ENCODE measurements at places on chromosomes 2 and 18. TPM values are rescaled to one million over a fixed set of nuclear protein-coding genes. Genes with fewer than 3 reads are reported as not detected.

- no peak for DNase-seq
These were observed 34.8 kb upstream of the SP5 start for GRCh38 chr2:170680172-170680941.

GRCh38 chr2:129915303-129915840 lies 64.1 kb upstream of the RAB6C start:
- peak; percentile 49 for DNase-seq

GRCh38 chr2:171173087-171173486 lies 12.4 kb upstream of the TLK1 start:
- no peak for DNase-seq

DNA sequence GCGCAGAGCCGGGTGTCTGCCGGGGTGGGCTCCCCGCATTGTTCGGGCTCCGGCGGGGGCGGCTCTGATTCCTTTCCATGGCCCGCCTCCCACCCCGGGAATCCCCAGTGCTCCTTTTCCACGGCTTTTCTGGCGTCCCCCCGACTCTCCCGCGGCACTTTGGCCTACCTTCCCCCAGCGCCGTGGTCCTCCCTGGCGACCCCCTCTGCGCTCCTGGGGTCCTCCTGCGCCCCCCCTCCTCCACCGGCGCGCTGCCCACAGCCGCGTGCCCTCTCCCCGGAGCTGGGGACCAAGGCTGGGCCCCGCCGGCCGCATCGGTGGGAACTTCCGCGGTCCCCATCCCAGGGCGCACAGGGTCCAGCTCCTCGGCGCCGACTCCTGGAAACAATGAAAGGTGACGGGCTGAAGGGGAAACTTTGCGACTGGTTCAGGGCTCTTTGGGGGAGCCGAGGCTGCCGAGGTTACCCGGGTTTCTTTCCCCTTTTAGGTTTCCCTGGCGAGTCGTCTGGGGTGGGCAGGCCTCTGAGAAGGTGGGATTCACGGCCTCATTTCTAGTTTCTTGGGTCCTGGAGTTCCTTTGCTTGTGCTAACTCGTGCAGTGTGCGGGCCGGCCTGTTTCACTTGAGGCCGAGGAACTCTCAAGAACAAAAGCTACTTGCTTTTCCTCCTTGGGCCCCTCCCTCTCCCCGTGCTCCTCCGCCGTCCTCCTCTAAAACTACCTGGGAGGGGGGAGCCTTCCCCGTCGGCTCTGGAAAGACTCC lies 2.2 kb downstream of the TGIF1 start:
- no peak for DNase-seq

GRCh38 chr2:73892631-73893329 lies at the start of gene ACTG2:
Gene ACTG2 (plus strand): TSS chr2:73893008. CDS start chr2:73901312, 8,304 bp downstream.
- DNase-seq = no peak

- DNase-seq = no peak
These were observed 32.0 kb upstream of the C1QL2 start for GRCh38 chr2:119190321-119191111.

DNA sequence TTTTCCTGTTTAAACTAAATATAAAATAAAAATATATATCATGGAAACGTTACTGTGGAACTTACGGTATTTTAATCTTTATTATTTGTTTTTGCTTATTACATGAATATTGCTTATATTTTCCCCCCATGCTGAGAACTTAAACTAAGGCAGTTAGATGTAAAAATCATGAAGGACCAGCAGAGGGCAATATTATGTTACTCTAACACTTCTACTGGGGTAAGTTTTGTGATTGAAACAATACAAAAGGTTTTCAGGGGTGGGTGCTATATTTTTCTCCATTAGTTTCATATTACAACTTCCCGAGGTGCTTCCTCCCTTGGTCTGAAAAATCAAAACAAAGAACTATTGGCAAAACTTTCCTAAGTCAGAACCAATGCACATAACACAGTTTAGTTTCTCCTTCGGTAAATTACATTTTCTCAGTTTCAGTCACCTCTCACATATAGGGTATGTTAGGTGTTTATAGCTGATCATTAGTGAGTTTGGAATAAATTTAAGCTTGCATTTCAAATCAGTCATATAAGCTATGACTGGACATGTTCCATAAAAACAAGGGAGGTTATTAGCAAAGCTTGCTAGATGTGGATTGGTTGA lies 54.8 kb downstream of the ZNF407 start:
- no peak for DNase-seq

DNA sequence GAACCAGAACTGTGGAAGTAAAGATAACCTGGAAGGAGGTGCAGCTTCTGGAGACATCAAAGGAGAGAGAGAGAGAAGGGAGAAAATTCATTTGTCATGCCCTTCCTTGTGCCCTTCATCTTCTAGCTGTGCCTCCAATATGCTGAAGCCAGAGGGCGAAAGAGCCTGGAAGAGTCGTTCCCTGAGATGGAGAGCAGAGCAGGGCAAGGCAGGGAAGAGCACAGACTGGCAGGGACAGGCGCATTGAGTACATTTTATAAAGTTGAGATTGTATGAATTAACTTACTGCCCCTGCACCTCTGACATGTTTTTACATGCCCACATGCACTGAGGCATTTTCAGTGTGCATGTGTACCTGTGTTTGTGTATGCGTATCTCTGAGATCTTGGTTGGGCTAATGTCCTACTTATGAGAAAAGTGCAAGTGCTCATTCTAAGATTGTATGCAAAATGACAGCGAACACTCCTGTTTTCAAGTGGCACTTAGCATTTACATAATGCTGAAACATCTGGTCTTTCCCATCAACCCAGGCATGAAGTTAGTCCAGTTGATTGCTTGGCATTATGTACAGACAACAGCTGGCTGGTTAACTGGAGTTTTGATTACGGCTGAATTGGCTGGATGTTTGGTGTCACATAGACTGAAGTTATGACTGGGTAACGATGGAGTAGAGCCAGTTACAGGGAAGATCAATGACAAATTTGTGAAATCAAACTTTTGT lies 23.7 kb upstream of the MMADHC start:
- DNase-seq = no peak

- DNase-seq = no peak
These were observed 528 bp upstream of the ATG16L1 start for GRCh38 chr2:233250985-233251305.

GPR45 gene
- total RNA-seq = not detected

FTCDNL1 gene
- 3.5 TPM for total RNA-seq

STPG4 gene
- not detected for total RNA-seq

LCT gene
- total RNA-seq = not detected

STAT4 gene
- 27.3 TPM for total RNA-seq

SDC1 gene
- total RNA-seq = 0.24 TPM

DNA sequence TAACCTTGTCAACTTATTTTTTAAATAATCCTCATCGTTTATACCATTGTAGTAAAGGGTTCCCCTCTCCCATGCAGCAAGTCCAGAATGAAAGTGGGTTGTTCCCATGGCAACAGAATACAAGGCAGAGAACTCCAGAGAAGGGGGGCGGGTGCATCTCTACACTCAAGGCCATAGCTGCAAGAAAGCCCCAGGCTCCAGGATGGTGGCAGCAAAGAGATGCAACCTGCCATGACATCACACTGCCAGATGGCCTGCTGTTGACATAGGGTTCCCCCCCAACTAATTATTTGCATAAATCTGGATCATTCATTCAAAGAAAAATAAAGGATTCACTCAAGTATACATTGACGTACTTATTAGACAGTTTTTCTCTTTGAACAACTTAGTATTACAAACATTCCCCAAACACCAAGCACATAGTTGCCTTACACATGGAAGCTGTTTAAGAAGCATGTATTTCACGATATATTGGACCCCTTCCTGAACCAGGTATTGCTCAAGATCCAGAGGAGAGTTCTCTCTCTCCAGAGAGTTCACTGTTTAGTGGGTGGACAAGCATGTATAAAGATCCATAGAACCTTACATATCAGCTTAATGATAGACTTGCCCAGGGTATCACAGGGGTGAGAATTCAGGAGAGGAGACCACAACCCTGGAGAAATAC lies 87.4 kb upstream of the KLF7 start:
- DNase-seq = no peak

EVA1A gene
- 0.47 TPM for total RNA-seq

CNTNAP5 gene
- total RNA-seq = not detected

DNA sequence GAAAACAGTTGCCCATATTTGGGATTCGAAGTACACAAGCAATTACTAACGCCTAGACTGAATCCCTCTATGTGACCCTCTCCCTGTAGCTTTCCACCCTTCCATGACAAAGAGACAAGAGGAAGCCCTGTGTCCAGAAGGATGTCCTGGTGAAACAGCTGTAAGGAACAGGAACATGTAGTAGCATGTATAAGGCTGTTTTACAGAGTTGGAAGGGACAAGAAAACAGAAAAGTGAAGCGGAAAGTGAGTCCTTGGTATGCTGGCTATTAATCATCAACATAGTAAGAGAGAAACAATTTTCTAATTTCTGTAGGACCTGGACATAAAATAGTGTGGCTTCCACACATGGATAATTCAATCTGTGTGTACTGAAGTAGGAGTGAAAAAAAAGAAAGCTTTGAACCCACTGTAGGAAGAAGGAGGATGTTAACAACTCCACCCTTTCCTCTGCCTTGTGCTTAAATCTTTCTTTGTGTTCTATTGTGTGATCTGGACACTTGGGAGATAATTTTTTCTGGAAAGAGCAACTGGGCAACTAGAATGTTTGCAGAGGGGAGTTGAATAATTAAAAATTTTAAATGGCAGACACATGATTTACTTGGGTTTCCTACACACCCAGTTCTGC lies 162.3 kb upstream of the ZSWIM2 start:
- no peak for DNase-seq

CFAP221 gene
- 0.44 TPM for total RNA-seq

DNA sequence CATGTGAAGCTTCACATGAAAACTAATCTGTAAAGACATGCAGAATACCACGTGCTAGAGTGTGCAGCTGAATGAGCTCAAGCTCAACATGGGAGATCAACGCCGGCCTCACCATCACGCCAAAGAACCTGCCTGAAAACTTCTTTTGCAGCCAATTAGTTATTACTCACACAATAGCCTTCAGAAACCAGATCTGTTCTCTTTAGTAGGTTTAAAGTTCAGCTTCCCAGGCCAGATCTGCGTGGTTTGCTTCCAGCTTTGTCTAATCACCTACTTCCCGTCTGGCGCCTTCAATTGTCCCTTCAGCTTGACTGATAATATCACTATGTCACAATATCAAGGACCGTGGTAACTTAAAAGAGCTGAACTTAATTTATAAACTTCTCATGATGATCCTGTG lies 68.0 kb upstream of the ZNF236 start:
- DNase-seq = no peak

DNA sequence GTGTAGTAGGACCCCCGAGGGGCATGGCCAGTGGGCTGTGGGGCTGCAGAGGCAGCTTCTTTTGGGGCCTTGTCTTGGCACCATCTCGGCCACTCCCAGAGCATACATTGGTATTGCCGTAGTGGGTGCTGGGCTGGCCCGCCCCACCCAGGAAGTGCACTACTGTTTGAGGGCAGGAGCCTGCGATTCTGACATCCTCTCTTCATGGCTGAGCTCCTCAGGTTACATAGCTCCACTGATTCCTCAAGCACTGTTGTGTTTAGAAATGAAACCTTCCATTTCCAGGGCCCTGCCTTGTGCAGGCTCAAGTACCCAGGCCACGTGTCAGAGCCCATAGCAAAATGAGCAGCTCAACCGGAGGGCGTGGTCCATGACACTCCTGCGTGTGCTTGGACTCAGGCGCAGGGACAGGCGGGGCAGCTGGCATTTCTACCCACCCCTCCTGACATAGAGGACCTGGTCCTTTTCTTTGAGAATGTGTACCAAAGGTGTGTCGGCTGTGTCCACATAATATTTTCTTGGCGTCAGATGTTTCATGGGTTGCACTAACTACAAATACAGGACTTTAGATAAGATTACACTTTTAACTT lies 67.9 kb downstream of the DGKD start:
- DNase-seq = peak; percentile 58

DNA sequence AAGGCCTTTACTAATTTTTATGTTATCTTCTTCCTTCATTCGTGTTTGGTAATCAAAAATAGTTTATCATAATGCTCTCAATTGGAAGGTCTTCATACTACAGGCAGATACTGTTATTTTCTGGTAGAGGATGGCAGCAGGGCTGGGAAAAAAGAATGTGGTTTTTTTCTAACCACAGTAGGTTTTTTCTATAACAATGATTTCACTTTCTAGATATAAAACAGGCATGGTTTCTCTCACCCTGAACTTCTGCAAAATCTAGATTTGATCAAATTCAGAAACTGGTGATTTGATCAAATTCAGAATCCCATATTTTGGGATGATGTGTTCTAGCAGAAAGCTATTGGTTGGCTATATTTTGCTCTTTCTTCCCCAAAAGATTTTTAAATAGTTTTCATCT lies 27.6 kb downstream of the BCL11A start:
- DNase-seq = no peak

DNA sequence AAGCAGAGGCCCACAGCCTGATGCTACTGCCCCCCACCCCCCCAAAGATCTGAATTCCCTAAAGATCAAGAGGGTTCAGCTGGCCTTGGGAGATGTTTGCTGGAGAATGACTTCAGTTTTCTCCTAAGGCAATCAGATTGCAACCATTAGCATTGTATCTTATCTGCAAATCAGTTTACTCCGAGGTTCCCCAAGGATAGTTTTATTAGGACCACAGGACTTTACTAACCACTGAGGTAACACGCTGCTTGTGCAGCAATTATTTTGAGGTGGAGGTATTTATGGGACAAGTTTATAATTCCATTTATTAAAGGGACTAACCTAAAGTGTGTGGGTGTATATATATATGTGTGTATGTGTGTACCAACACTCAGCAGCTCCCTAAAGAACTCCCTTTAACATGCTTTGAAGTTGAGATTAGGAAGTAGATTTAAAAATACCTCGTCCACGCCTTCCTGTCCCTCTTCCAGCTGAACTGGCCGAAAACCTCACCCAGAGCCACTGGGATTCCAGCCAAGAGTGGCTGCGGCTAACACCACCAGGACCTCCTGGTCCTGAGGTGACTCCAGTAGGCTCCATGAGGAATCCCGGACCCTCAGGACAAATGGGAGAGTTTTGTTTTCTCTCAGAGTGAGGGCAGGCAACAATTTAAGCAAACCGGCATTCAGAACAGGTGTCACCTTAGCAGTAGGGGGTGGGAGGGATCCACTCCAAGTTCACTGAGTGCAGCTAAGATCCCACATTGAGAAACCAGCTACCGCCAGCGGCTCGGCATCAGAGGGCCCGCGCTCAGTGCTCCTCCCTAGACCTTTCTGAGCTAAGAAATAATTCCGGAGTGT lies 3.0 kb upstream of the DLX1 start:
- no peak for DNase-seq

DNA sequence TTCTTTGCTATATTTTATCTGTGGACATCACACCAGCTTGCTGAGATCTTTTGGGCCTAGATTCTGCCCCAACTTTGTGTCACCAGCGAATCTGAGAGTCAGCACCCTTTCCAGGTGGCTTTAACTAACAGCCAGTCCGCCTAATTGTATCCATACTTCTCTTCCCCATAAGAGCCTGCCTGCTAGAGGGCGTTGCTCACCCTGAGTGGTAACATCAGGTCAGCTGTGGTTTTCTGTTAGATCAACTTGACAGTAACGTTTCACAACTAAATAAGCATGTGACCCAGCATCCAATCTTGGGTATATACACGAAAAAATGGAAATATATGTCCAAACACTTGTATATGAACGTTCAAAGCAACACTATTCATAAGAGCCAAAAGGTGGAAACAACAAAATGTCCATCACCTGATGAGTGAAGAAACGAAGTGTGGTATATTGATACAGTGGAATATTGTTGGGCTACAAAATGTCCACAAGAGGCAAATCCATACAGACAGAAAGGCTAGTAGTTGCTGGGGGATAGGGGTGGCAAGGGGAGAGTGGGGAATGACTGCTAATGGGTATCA lies 24.9 kb downstream of the EFHD1 start:
- no peak for DNase-seq

- no peak for DNase-seq
These were observed 813 bp upstream of the MEIS1 start for GRCh38 chr2:66433945-66434678.

GRCh38 chr18:33605250-33605649 lies 27.2 kb downstream of the ASXL3 start:
- no peak for DNase-seq

Measured in right atrium auricular region (tissue), 2 donors.